Amniotic epithelial cell (primary cell): ENCODE measurements at places on chromosomes 7 and 10.

DNA sequence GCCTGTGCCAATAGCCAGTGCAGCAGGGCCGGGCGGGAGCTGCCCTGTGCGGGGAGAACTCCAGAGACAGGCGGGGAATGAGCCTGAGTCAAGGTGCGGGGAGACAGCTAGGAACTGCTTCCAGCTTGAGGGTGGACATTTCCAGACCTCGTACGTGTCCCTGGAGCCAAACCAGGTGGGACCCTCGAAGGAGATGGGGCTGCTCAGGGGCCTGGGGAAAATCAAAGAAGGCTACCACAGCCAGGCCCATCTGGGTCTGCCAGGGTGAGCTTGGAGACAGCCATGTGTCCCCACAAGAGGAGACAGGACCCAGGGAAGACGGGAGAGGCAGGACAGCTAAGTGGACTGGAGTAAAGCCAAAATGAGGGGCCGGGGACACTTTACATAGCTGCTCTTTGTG lies 504.9 kb upstream of the MGMT start:
- DNase-seq = no peak

GRCh38 chr10:90007226-90007625 lies 305.8 kb downstream of the KIF20B start:
- peak; percentile 75 for DNase-seq

GRCh38 chr7:102996957-102997356 lies 77.6 kb downstream of the FBXL13 start:
- no peak for DNase-seq

- DNase-seq = no peak
Measured at GRCh38 chr7:50655490-50655889, 90.3 kb upstream of the DDC start.

- no peak for DNase-seq
Measured at GRCh38 chr7:154412105-154412504, 359.9 kb downstream of the DPP6 start.

DNA sequence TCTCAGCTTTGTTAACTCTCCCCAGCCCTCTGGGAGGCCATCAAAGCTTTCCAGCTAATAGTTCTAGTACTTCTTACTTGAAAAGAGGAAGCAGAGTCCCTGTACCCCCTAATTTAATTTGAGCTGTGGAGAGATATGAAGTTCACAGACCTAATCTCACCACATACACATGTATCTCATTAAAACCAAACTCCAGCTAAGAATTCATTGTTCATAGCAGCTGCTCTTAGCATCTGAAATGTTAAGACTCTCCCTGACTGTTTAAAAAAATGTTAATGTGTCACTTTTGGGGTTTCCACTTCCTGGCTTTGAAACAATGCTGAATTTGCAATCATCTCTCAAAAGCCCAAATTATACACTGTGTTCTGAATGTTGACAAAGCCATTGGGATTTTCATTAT lies 16.2 kb upstream of the MRC1 start:
- DNase-seq = no peak

GRCh38 chr10:44337081-44337480 lies 47.8 kb downstream of the CXCL12 start:
- no peak for DNase-seq

DNA sequence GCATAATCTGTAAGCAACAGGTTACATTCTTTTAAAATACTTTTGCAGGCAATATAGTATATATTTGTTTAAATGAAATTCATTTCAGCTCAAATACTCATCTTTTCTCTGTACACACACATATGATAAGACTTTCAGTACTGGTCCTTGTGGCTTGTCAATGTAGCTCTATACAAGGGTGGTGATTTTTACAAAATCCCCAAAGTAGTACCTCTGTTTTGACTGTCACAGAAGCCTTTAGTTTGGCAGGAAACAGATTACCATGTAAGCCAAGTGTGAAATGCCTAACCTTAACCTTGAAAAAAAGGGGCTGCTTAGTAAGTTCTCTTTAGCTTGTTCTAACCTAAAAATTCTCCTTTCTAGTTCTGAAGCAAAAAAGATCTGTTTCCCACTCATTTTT lies 87.9 kb downstream of the KCND2 start:
- no peak for DNase-seq

DNA sequence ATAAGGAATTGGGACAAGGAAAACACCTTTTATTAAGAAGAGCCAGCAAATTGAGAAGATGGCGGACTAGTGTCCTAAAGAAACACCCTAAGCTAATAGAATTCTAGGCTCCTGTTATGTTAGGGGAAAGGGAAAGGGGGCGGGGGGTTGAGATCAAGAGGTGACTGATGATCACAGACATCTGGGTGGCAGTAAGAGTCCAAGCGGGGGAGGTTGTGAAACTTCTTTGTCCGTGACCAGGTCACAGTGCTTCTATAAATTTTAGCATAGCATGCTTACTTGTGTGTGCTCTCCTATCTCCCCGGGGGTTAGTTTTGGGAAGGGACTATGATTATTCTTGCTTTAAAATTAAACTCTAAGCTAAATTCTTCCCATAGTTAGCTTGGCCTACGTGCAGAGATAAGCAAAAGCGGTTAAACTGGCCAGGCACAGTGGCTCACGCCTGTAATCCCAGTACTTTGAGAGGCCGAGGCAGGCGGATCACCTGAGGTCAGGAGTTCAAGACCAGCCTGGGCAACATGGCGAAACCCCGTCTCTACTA lies 262.1 kb downstream of the SKIDA1 start:
- no peak for DNase-seq

DNA sequence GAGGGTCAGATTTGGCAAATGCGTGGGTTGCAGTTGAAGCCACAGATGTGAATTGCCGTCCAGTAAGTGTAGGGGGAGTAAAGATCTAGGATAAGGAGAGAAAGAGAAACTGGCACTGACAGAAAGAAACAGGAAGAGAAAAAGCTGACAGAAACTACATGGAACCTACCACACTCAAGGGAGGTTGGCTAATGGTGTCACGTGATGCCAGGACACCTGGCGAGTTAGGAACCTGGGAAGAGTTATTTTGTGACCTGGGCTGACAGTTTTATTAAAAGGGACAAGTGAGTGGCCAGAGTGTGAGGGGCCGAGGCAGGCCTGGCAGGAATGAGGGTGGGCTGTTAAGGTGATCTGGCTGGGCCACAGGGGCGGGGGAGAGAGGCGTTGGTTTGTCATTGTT lies 188.7 kb downstream of the ADARB2 start:
- no peak for DNase-seq

- DNase-seq = peak; percentile 26
Measured at GRCh38 chr10:34116681-34117271, 698.3 kb downstream of the PARD3 start.

- no peak for DNase-seq
Measured at GRCh38 chr7:92737706-92738105, 98.7 kb downstream of the CDK6 start.

- DNase-seq = peak; percentile 19
Measured at GRCh38 chr10:91381257-91381891, 28.8 kb upstream of the HECTD2 start.

DNA sequence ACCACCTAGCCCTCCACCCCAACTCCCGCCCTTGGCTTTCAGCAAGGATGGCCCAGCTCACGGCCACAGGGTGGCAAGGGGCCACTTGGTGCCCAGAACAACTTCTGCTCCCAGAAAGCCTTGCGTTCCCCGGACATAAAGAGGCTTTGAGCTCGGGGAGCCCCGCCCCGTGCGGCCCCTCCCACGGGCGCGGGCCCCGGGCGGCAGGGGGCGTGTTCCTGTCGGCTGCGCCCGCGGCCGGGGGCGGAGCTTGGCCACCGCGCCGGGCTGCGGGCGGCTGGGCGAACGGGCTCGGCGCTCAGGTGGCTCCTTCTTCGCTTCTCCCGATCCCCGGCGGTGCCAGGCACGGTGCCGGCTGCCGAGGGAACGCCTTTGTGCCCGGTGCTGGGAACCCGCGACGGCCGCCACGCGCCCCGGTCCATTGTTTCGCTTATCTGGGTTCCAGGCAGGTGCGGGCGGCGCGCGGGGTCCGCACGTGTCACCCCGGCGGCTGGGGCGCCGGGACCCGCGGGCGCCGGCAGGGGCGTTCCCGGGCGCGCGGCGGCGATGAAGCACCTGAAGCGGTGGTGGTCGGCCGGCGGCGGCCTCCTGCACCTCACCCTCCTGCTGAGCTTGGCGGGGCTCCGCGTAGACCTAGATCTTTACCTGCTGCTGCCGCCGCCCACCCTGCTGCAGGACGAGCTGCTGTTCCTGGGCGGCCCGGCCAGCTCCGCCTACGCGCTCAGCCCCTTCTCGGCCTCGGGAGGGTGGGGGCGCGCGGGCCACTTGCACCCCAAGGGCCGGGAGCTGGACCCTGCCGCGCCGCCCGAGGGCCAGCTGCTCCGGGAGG lies at the start of gene NFE2L3:
Gene NFE2L3, plus strand, starts transcription at position 246 of the 829 bp plus-strand sequence. Its CDS starts 301 bp downstream, at position 547.
- DNase-seq = peak; percentile 56

GRCh38 chr10:106765241-106765754 lies 399.2 kb downstream of the SORCS1 start:
- DNase-seq = no peak

GRCh38 chr7:514651-515598 lies 4.7 kb downstream of the PDGFA start:
- peak; percentile 45 for DNase-seq

DNA sequence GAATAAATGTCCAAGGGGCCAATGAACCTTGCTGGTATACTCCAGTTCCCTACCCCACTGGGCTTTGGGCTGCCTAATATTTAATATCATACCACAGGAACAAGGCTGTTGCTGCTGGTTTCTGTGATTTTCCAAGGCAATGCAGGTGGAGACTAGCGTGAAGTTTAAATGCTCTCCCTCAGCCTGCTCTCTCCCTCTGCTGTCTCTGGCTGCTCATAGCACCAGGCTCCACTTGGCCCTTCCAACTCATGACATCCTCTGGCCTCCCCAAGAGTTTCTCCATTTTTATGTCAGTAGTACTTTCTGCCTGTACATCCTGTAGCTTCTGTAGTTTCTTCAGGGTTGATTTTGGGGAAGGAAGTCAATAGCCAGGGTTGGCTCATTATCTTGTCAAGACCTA lies 103.5 kb downstream of the LHFPL3 start:
- no peak for DNase-seq

DNA sequence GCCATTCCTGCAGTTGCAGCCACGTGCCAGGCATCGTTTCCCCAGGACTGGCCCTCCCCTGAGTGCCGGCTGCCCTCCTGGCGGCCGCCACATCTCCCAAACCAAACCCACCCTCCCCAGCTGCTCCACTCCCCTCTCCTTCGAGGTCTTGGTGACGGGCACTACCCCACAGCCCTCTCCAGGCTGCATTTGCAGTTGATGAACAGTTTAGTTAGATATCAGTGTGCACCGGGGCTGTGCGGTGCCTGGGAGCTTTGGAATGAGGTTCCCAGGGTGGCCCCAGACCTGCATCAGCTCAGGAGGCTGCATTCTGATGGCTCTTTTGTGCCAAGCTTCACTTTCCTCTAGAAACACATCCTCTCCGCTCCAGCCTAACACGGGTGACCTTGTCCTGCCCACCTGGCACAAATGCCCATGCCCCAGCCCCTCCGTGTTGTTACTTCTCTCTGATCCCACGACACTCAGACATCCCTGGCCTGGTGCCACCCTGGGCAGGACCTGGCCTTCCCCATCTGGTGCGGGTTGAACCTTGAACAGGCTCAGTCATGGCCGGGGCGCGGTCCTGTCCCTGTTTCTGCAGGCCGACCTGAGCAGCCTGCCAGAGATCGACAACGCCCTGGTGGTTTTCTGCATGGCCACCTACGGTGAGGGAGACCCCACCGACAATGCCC lies 14.5 kb downstream of the TMEM120A start:
- no peak for DNase-seq

- no peak for DNase-seq
Measured at GRCh38 chr7:65239707-65240352, 133.8 kb upstream of the ZNF92 start.

DNA sequence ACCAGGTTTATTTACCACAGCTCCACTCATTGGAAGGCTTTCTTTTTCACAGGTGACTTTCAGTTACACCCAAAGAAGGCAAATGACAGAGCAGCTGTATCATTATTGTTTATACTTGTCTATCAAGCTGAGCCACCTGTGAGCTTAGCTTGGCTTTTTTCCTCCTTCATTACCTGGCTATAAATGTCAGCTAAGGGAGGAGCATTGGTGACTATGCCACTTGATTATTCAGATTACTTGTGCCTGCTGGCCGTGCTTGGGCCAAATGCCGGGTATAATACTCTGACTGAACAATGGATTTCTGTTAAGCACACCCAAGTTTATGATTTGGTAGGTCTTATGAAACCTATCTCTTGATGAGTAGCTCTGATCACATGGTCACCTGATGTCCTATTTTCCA lies 9.9 kb upstream of the GNAT3 start:
- DNase-seq = no peak

DNA sequence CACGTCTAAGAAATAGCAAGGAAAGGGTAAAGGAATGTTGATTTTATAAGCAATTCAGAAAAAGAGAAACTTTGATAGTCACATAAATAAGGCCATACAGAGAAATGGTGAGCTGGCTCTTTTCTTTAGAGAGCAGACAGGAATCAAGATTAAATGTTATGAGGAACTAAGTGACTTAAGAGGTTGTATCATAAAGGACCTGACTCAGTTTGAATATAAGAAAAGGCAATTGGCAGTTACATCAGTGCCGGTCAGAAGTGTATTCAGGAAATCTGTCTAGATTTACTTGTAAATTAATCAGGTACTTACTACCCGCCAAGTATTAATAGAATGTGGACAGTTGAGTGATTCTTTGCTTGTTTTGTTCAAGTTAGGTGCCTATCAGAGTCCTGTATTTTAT lies 2.1 kb downstream of the MRPL32 start:
- no peak for DNase-seq

DNA sequence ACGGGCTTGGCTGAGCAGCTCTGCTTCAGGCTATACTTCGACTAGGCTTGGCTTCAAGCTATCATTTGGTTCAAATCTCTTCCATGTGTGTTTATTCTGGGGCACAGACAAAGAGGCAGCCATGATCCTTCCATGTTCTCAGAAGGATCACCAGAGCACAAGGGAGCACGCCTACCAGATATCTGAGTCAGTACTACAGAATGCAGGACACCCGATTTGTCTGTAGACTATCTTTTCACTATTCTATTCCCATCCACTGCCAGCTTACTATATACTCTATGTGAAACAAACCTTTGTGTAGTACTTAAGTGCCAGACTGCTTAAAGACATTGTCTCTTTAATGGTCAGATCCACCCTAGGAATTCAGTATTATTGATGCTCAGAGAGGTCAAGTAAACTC lies 35.1 kb downstream of the CH25H start:
- no peak for DNase-seq
